ENCODE measurements at places on chromosomes 6 and 20.

DNA sequence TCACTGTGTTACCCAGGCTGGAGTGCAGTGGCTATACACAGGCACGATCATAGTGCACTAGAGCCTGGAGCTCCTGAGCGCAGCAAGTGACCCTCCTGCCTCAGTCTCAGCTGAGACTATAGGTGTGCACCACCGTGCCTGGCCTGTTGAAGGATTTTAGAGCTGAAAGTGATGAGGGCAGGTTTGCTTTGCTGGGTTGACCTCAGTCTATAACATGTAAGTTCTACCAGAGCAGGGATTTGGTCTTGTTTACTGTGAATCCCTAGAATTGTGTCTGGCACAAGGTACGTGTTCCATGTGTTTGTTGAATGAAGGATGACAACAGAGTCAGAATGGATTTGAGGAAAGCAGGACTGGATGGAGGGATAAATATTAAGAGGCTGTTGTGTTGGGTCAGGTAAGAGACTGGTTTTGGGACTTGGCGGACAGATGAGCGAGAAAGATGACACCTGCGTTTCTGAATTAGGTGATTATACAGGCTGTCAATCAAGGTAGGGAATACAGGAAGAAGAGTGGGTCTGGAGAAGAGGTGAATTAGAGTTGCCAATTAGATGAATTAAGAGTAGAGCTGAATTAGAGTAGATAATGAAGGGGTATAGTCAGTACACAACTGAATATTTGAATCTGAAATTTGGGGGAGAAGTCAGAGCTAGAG lies 6.5 kb downstream of the ASXL1 start:
- DNase-seq, result no peak

DNA sequence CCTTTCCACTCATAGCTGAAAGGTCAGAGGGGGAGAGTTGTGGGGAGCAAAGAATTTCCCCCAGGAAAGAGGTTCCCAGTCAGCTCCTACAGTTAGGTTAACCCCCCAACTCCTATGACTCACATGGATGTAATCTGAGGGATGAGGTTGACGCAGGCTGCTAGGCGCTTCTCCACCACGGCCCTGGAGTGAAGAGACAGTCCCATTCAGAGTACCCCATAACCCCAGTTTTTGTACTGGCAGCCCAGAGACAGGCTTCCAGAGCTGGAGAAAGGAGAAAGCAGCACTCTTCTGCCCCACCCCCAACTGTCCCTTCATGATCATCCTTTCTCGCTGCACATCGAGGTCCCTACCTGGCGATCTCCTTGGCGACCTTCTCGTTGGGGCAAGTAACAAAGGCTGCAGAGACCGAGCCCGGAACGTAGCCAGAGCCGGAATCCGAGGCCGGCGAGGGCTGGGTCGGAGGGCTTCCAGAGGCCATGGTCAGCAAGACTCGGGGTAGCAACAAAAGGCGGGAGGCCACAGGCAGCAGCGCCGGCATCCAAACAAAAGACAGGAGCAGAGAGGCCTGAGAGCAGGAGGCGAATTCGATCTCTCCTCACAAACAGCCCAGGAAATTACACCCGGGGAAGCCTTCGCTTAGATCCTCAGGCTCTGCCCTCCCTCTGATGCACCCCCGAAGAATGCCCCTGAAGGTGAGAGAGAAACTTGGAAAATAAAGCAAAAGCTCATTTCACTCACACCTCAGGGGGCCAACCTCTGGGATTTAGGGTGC lies 592 bp downstream of the CUTA start:
- no peak for DNase-seq

DNA sequence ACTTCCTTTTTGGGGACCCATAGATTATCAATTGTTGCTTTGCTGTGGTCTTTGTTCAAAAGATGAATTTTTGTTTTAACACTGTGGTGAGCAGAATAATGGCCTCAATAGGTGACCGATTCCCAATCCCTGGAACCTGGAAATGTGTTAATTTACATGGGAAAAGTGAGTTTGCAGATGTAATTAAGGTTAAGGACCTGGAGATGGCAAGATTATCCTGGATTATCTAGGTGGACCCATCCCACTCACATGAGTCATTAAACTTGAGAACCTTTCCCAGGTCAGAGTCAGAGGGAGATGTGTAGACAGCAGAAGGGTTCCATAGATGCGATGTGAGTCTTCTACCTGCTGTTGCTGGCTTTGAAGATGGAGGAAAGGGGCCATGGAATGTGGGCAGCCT lies 36.2 kb upstream of the HBS1L start:
- no peak for DNase-seq

- no peak for DNase-seq
Observed at GRCh38 chr6:79707621-79708020, 76.5 kb downstream of the SH3BGRL2 start.

DNA sequence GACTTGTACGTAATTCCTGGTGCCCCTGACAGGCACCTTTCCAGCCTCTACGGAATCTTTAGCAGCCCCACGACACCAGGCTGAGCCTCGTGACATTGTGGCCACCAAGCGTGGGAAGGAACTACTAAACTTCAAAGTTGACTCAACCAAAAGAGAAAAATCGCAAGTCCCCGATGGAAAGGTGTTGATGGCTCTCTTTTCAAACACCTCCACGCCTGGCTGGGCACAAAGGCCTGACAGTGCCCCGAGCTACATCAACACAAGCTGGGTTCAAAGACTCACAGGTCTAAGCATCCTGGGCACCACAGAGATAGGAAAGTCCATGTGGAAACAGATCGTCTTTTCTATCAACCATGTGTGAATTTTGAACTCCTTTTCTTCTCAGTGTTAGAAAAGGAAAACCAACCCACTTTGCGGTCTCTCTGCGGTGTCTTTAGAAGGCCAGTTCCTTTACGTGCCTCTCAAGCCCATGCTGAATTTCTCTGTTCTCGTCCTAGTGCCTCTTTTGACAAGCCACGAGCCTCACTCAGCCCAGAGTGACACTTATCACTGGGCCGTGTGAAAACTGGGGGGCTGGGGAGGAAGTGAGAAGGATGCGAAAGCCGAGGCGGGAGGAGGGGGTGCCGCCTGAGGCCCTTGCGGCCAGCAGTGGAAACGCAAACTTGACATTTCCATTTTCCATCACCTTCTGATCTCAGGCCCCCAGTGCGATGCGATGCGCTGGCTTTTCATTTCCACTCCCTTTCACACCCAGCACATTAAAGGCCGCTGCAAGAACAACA lies 59.4 kb downstream of the GFOD1 start:
- peak; percentile 80 for DNase-seq

GRCh38 chr6:30493643-30494250 lies 4.4 kb downstream of the HLA-E start:
- DNase-seq, result peak; percentile 61

GRCh38 chr6:7991536-7991935 lies 72.7 kb downstream of the BLOC1S5 start:
- no peak for DNase-seq

DNA sequence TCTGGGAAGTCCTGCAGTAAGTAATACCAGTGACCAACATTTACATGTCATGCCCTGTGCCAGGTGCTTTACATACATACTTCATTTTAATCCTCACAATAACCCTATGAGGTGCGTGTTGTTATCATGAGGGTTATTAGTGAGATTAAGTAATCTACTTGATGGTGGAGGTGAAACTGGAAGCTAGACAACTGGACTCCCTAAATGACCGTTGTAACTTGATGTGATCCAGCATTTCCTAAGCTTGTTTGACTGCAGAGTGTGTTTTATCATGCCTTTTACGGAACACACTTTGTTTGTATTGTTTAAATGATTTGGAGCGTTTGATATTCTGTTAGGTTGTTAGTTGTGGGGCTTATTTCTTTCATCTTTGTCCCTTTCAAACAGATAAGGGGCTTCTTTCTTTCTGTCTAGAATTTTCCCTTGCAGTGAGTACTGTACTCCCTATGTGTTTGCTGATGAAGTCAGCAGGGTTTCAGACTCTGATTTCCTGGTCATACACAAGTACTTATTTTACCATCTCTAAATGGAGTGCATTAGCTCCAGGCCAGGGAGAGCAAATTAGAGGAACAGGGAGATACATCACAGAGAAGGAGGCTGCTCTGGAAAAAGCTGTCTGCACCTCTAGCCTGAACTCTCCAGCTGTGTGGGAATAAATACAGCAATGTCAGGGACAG lies 29.7 kb downstream of the CHMP4B start:
- no peak for DNase-seq

GRCh38 chr6:39003072-39003471 lies 45.5 kb upstream of the GLP1R start:
- DNase-seq, result no peak

DNA sequence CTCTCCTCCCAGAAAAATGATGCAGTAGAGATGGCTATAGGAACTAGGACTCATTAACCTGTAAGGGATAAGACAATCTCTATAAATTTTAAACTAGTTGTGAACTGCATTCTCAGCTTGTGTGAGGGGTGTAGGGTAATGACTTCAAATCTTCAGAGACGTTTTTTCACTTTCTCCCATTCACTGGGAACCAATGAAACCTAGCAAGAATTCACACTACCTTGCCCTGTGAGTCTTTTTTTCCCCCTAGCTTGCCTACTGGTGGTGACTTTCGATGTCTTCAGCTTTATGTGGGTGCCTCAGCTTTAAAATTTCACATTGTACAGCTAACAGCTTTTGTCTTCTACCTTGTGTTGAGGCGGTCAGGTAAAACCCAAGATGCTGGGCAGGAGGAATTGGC lies 192.0 kb downstream of the MEI4 start:
- DNase-seq, result no peak

DNA sequence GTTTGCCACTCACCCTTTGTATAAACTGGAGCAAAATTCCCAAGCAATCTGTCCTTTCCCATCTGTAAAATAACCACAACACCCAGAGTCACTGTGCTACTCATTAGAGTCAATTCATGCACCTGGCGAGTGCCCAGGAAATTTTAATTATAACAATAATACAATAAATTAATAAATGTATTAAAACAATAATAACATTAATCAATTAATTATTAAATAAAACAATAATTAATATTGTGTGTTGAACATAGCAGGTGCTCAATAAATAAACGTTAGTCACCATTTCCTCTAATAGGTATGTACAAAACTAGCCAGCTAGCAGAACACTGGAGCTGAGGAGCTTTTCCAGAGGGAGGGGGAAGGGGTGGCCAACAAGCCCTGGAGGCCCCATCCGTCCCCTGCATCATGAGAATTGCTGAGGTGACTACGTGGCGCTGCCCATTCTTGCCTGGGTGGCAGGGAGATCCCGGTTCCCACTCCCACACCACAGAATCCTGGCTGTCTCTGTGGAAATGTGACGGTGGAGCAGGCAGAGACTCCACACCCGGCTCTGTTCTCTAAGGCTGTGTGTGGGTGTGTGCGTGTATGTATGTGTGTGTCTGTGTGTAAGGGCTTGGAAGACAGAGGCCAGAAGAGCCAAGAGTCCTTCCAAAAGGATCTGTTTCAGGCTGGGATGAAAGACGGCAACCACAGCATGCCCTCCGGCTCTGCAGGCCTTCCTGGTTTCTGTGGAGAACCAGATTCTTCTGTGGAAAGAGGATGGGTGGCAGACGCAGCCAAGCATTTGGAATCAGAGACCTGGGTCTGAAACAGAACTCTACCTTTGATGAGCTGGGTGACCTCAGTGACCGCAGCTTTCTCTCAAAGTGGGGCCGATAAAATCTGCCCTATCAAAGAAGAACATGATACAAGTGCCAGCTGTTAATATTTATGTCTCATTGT lies 18.8 kb upstream of the EZR start:
- DNase-seq, result no peak

- DNase-seq, result no peak
Observed at GRCh38 chr6:138346302-138347195, 31.2 kb upstream of the SMIM28 start.

GRCh38 chr6:149318581-149319286 lies 1.2 kb downstream of the TAB2 start:
- no peak for DNase-seq

- no peak for DNase-seq
Observed at GRCh38 chr20:23133560-23133998, 47.5 kb upstream of the CD93 start.

GRCh38 chr6:57432919-57433684 lies 115.7 kb downstream of the PRIM2 start:
- no peak for DNase-seq

- peak; percentile 20 for DNase-seq
Observed at GRCh38 chr6:109687271-109687761, 3.7 kb downstream of the AK9 start.

DNA sequence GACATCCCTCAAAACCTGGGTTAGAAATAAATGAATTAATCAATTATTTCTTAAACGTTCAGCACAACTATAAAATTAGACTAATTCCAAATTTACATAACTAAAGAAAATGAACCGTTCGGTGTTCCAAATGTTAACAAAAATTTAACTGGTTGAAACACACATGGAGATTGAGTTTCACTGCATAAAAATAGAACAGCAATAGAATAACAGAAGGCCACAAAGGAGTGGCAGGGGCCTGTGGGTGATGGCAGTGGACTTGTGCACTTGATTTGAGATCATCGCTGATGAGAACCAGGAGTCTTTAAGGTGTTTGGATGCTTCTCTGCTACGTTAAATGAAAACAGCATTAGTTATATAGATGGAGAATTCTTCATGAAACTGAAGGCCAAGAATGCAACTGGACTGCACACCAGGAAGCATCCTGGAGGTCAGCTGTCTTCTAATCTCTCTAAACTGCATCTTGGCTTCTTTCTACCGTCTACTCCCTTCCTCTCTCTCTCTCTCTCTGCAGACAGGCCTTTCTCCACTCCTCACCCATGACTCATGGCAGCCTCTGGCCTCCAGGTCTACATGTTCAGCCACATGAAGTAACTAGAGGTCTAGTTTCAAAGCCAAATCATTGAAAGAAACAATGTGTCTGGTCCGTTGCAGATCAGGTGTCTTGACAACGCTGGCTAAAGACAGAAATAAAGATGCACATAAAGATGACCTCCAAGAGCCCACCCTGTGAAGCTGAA lies 111.3 kb downstream of the SIM1 start:
- no peak for DNase-seq

GRCh38 chr20:11101243-11101642 lies 427.4 kb upstream of the JAG1 start:
- DNase-seq, result no peak

DNA sequence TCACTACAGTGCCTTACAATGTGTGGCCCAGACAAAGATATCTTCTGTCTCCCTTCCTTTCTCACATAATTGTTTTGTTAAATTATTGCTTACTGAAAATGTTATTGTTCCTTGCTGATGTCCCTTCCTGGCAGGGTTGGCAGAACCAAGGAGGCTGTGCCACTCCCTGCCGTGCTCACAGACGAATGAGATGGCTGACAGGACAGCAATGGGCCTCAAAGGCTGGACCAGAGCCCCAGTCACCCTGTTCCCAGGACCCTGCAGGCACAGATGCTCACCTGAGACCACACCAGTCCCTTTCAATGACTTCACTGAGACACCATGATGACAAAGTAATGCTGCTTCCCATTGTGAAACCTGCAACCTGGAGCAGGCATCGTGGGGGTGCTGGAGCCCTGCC lies 375.1 kb downstream of the HACE1 start:
- no peak for DNase-seq
